ENCODE measurements at places on chromosomes 5 and 9.

DNA sequence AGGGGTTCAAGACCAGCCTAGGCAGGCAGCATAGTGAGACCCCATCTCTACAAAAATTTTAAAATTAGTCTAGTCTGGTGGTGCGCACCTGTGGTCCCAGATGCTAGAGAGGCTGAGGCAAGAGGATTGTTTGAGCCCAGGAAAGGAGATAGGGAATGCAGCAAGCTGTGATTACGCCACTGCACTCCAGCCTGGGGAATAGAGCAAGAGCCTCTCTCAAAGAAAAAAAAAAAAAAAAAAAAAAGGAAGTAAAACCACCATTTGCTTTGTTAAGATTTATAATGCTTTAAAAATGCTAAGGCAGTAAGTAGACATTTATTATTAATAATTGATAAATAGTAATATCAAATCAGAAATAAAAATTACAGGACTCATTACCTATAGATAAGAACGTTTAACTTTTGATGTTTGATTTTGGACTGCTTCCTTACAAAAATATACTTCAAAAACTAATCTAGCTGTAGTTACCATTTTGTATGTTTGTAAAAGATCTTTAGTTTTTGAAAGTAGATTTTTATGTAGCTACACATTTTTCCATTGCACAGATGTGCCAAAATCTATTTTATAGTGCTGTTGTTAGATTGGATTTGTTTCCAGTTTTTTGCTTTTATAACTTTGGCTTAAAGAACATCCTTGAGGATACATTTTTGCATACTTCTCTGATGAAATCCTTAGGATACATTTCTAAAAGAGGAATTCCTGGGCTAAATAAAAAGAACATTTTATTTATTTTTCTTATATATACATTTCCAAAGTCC is 86.4 kb downstream of the INIP start:
- no peak for DNase-seq
- no peaks in the 10 kb centered on the region for H3K36me3 ChIP-seq
- no peak overlapping the region for H3K4me3 ChIP-seq
- H3K27ac ChIP-seq: no peak overlapping the region
- H3K4me1 ChIP-seq: no peaks in the 10 kb centered on the region
- H3K27me3 ChIP-seq: no peaks in the 10 kb centered on the region

DNA sequence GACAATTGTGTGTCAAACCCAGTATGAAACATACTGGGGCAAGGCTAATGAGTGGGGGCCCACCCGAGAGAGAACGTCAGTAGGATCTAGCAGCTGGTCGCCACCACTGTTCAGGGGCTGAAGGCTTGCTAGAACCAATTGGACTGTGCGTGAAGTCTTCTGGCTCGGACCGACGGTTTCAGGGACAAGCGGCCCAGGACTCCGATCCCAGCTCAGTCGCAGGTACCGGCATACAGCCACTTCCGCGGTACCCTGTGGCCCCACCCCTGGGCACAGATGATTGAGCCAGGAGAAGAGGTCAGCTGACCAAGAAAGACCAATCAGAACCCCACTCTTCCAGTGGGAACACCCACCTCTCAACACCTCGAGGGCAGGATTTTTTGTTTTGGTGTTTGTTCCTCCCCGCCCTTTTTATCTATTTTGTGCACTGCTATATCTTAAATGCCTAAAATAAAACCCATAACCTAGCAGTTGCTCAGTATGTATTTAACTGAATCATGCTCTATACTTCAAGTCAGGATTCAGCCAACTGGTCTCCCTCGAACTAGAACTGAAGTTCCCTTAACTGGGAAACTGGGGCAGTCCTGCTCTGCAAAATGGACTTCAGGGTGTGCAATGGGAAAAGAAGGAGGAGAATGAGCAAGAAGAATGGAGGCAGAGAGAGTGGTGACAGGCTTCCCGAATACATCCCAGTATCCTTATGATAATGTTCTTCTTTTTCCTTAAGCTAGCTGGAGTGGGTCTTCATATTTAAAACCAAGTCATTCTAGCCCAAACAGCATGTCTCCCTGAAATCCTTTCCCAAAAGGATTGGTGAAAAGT is 21.1 kb upstream of the CPEB4 start:
- no peaks in the 10 kb centered on the region for H3K36me3 ChIP-seq
- no peak for DNase-seq

- DNase-seq: no peak
- no peaks in the 10 kb centered on the region for H3K27me3 ChIP-seq
- H3K36me3 ChIP-seq: no peaks in the 10 kb centered on the region
- H3K4me3 ChIP-seq: no peak overlapping the region
- no peak overlapping the region for H3K27ac ChIP-seq
Observed at GRCh38 chr9:22373636-22374035, 73.0 kb upstream of the DMRTA1 start.

DNA sequence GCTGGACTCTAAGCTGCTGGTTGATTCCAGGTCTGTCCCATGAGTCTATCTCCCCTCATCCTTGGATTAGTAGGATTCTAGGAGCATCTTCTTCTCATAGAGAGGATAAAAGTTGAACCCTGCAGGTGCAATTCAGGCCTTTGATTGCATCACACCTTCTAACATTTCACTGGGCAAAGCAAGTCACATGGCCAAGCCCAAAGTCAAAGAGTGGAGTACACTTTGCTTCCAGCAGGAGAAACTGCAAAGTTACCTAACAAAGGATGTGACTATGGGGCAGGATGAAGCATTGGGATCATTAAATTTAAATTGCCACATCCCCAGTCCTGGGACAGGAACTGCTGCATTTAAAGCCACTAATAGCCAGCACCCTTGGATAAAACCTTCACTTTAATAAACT is 51.0 kb upstream of the EGFLAM start:
- no peaks in the 10 kb centered on the region for H3K27me3 ChIP-seq
- H3K36me3 ChIP-seq: no peaks in the 10 kb centered on the region
- DNase-seq: no peak

GRCh38 chr9:98333703-98334582 is 78.5 kb upstream of the TBC1D2 start:
- peak; percentile 35 for DNase-seq
- no peaks in the 10 kb centered on the region for H3K36me3 ChIP-seq
- no peak overlapping the region for H3K4me3 ChIP-seq
- H3K27me3 ChIP-seq: no peaks in the 10 kb centered on the region

DNA sequence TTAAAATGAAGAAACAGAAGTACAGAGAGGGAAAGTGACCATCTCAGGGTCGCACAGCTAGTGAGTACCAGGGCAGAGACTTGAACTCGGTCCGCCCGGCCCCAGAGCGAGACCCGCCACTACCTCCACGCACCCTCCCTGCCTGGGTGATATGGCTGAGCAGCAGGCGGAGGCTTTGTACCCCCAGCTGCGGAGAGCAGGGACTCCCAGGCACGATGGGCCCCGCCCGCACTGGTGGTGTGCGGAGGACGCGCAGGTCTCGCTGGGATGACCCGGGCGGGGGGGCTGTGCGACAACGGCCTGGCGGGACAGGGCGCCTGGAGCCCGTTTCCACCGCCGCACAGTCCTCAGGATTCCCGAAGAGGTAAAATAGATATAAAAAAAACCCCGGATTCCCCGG is 64.7 kb upstream of the LARP1 start:
- no peak for DNase-seq
- H3K27ac ChIP-seq: no peak overlapping the region
- no peak overlapping the region for H3K4me3 ChIP-seq
- H3K27me3 ChIP-seq: no peaks in the 10 kb centered on the region
- no peaks in the 10 kb centered on the region for H3K36me3 ChIP-seq
